ENCODE measurements at places on chromosomes 13 and 19. TPM values are rescaled to one million over a fixed set of nuclear protein-coding genes. Genes with fewer than 3 reads are reported as not detected.

DNA sequence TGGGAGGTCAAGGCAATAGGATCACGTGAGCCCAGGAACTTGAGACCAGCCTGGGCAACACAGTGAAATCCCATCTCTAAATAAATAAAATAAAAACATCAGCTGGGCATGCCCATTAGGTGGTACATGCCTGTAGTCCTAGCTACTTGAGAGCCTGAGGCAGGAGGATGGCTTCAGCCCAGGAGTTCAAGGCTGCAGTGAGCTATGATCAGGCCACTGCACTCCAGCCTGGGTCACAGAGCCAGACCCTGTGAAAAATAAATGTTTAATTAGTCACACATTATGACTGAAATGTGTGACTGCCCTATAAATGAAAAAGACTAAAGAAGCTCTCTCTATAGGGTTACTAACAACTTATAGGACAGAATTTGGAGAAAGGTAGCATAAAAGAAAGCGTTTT lies 37.7 kb downstream of the USP12 start:
- no peak for DNase-seq
- H3K27me3 ChIP-seq = no peaks in the 10 kb centered on the region
- H3K4me1 ChIP-seq = no peaks in the 10 kb centered on the region
- no peak overlapping the region for H3K4me3 ChIP-seq

Gene ETV2
- total RNA-seq = 9.0 TPM

Gene CEACAM4
- not detected for total RNA-seq

- no peak for DNase-seq
- no peak overlapping the region for H3K4me3 ChIP-seq
- no peaks in the 10 kb centered on the region for H3K27me3 ChIP-seq
- no peaks in the 10 kb centered on the region for H3K36me3 ChIP-seq
- peak overlapping the region; percentile 40 for H3K27ac ChIP-seq
Observed at GRCh38 chr13:33721724-33722123, 96.2 kb upstream of the RFC3 start.

Gene PEPD
- total RNA-seq = 137 TPM

Gene SULT2A1
- not detected for total RNA-seq

DNA sequence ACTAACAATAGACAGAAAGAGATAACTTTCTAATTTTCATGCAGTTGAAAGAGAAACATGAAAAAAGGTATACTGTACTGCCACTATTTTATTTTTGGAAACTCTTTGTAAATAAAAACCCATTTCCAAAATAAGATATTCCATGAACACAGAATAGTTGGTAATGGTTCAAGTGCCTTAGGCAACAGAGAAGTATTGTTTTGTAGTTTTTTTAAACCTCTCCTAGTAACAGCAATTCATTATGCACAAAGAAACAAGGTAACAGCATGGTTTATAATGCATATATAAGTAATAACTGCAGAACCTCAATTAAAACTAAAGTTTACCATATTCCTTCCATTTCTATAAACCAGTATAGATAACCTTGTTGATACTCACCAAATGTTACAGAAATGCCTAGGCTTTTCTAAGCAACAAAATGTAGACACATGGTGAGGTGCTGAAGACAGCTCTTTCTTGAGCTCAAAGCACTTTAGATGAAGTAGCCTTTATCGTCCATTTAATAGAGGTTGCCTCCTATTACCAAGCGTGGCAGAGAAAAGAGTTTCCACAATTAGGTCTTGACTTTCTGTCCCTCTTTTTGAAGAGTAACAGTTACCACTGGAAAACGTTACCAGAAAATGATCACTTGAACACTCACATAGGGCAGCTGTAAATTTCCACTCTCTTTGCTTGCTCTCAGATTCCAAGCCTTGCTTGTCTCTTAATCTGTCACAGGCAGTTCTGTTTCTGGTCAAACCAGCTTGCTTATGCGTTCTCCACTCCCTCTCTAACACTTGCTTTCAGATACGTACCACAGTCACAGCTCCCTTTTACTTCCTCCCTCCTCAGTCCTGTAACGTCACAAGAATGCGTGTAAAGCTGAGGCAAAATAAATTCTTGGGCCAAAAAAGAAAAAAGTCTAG lies 42.9 kb downstream of the CAB39L start:
- H3K27ac ChIP-seq = no peak overlapping the region
- H3K4me1 ChIP-seq = peaks cover 10% of the 10 kb centered on the region
- H3K27me3 ChIP-seq = no peaks in the 10 kb centered on the region
- H3K4me3 ChIP-seq = no peak overlapping the region

GRCh38 chr13:111046590-111047141 lies 68.4 kb upstream of the ARHGEF7 start:
- H3K36me3 ChIP-seq = no peaks in the 10 kb centered on the region
- DNase-seq = peak; percentile 58
- H3K4me1 ChIP-seq = peaks cover 26% of the 10 kb centered on the region
- no peak overlapping the region for H3K27ac ChIP-seq
- H3K4me3 ChIP-seq = no peak overlapping the region
- no peaks in the 10 kb centered on the region for H3K27me3 ChIP-seq

DNA sequence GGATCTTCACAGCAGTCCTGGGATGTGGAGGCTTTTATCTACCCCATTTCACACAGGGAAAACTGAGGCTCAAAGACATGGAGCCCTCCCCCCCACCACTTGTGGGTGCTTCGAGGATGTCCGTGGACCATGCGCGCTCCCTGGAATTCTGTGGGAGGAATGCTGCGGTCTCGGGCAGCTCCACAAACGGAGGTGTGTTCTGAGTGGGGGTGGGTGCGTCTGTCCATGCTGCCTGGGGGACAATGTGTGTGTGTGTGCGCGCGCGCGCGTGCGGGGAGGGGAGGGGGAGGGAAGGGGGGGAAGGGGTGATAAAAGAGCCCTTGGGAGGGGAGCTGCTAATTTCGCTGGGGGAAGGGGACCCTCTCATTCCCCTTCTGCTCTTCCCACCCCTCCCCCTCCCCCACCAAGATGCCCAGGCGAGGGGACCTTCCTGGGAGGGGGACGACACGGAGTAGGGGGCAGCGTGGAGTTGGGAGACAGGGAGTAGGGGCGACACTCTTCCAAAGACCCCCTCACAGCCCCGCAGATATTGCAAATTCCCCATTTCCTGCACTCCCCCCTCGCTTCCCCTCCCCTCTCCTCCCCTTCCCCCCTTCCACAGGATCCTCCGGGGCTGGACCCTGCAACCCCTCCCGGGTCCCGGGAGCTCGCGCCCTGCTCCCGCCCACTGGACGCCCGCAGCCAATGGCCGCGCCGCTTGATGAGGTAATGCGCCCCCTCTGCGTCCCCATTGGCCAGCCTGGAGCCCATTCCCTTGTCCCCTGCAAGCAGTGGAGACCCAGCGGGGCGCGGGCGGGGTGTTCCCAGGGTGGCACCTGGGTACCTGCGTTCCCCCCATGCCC lies 18.9 kb upstream of the ZNRF4 start:
- H3K27ac ChIP-seq = 0 out of 2 replicates have a peak overlapping the region, but pooled peaks have one; percentile 38
- H3K36me3 ChIP-seq = no peaks in the 10 kb centered on the region
- peaks cover 30% of the 10 kb centered on the region for H3K4me1 ChIP-seq
- peak; percentile 65 for DNase-seq
- H3K4me3 ChIP-seq = peak overlapping the region; percentile 27

Gene MATK
- not detected for total RNA-seq

Gene ZNF558
- total RNA-seq = 30.2 TPM

DNA sequence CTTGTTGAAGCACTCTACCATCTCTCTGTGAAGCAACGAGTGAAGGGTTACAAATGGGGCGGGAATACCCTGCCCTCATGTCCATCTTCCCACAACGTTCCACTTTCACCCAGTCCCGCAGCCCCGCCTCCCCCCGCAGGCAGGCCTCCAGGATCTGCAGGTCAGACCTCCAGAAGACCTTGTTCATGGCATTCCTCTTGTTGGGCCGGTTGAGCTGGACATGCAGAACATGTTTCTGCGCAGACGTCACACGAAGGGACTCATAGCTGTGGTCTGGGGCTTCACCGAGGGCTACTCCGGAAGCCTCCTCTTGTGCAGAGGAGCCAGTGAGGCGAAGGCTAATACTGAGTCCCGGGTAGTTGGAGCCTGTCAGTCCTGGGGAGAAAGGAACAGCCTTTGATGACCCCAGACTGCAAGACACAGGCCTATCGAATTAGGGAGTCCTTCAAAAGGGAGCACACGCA lies 420 bp downstream of the ECH1 start:
- no peaks in the 10 kb centered on the region for H3K27me3 ChIP-seq
- peaks cover 41% of the 10 kb centered on the region for H3K36me3 ChIP-seq
- DNase-seq = no peak
- H3K27ac ChIP-seq = peak overlapping the region; percentile 94
- peak overlapping the region; percentile 51 for H3K4me3 ChIP-seq

Gene CGB7
- total RNA-seq = 0.08 TPM

- H3K36me3 ChIP-seq = peaks cover 21% of the 10 kb centered on the region
- no peak overlapping the region for H3K27ac ChIP-seq
- no peak for DNase-seq
- H3K27me3 ChIP-seq = no peaks in the 10 kb centered on the region
Observed at GRCh38 chr19:6250024-6250615, 29.7 kb downstream of the MLLT1 start.

DNA sequence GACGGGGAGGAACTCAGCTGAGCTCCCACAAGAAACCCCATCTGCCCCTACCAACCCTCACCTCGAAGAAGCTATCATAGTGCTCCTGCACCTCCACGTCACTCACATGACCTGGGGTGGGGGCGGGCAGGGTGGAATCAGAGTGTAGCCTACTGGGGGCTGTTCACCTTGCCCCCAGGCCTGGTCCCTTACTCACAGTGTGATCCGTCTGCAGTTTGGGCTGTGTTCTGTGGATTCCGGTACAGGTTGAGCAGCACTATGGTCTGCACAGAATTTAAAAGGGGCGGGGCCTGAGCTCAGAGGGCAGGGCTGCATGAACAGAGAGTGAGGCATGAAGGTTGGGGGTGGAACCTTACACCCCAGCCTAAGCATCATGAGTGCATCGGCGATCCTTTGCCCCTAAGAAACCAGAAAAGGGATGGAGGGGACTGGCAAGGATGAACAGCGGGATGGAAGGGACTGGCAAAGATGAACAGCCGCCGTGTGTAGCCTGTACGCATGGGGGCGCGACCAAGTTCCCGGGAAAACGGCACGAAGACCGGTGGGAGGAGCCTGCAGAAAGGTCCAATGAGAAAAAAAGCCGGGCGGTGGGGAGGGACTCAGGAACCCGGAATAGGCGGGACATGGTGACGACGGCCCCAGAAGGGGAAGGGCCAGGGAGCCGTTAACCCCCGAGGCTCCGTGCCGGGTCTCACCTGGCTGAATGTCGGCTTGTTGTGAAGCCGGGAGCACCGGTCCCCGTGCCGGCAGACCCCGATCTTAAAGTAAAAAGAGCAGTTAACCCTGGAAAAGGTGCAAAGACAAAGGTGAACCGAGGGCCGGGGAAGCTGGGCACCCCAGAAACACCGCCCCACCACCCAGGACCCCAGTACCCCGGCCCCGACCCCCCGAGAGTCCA lies 539 bp downstream of the U2AF1L4 start:
- peak; percentile 93 for DNase-seq
- peak overlapping the region; percentile 95 for H3K27ac ChIP-seq
- no peaks in the 10 kb centered on the region for H3K27me3 ChIP-seq
- H3K36me3 ChIP-seq = no peaks in the 10 kb centered on the region
- H3K4me3 ChIP-seq = peak overlapping the region; percentile 54
- H3K4me1 ChIP-seq = peaks cover 22% of the 10 kb centered on the region

DNA sequence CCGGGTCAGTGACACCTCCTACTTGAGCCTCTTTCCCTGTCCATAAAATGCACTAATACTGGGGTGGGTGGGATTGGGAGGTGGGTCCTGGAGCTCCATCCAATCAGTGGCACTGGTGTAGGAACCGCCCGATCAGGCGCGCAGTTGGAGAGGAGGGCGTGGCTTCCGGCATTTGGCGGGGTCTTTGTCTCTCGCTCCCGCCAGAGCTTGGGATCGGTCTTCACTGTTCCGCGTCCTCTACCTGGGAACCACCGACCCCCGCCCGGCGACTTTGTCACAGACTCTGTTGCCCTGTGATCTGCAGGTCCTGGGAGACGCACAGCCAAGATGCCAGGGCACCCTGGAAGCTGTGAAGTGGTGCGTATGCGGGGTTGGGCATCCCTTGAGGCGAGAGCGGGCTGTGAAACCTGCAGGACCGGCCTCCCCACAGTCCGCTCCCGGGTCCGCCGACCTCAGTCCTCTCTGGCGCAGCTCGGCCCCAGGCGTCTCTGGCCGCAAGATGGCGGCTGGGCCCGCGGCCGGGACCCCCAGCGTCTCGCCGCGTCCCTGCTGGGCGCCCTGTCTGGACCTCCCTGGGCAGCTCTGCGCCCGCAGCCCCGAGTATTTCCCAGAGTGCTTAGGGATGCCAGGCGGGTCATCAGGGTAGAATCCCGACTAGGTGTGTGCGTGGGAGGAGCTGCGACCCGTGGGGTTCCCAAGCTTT lies 41.6 kb upstream of the ZNF730 start:
- H3K27me3 ChIP-seq = no peaks in the 10 kb centered on the region
- H3K4me3 ChIP-seq = no peak overlapping the region
- H3K4me1 ChIP-seq = no peaks in the 10 kb centered on the region
- no peak for DNase-seq
- H3K36me3 ChIP-seq = no peaks in the 10 kb centered on the region
- no peak overlapping the region for H3K27ac ChIP-seq

DNA sequence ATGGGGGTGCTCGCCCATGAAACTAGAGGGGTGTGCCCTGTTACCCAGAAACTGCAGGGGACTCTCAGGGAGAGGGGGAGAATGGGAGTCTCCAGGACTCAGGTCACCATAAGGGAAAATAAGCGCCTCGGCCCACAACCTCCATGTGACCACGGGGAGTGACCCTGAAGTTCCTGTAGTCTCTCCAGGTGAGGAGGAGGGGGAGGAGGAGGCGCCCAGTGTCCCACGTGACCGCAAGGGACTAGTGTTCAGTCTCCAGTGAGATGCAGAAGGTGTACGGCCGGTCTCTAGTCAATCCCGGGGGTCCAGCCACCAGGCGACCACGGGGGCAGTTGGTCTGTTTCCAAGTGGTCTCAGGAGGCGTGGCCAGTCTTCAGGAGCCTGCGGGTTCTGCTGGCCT lies 16.0 kb downstream of the TM6SF2 start:
- no peaks in the 10 kb centered on the region for H3K4me1 ChIP-seq
- H3K4me3 ChIP-seq = no peak overlapping the region
- no peaks in the 10 kb centered on the region for H3K36me3 ChIP-seq

Gene CACNG7
- not detected for total RNA-seq

DNA sequence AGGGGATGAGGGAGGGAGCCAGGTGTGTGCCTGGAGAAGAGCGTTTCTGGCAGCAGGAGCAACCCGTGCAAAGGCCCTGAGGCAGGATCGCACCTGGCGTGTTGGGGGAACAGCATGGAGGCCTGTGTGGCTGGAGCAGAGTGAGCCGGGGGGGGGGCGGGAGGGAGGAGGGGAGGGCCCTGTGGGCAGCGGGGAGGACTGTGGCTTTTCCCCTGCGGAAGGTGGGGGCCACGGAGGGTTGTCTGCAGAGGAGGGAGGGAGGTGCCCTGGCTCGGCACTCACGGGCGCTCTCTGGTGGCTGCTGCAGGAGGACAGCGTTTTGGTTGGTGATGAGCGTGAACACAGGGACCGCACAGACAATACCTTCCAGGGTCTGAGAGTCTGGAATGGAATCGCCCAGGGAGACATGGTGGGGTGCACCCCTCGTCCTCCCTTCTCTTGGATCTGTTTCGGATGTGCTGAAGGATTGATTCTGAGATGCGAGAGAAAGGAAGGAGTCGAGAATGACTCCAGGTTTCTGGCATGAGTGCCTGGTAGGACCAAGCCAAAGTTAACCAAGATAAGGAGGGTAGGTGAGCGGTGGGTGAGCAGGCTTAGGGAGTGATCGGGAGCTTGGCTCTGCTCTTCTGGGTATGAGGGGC lies 6.5 kb downstream of the RAB11B start:
- H3K4me1 ChIP-seq = peaks cover 22% of the 10 kb centered on the region
- peak; percentile 83 for DNase-seq
- peaks cover 36% of the 10 kb centered on the region for H3K36me3 ChIP-seq
- H3K27ac ChIP-seq = no peak overlapping the region

Gene SYT3
- total RNA-seq = not detected

Measured in SJSA1 (cell line).